ENCODE measurements at places on chromosomes 5 and 9. TPM values are rescaled to one million over a fixed set of nuclear protein-coding genes. Genes with fewer than 3 reads are reported as not detected.

PTGS1 gene
- total RNA-seq = 3.4 TPM

GLDC gene
- not detected for total RNA-seq

FOXI1 gene
- total RNA-seq = not detected

SELENOP gene
- 297 TPM for total RNA-seq

PRR7 gene
- 0.40 TPM for total RNA-seq

GPRIN1 gene
- 0.50 TPM for total RNA-seq

STPG3 gene
- 0.69 TPM for total RNA-seq

ZFP37 gene
- total RNA-seq = 0.82 TPM

PITX1 gene
- not detected for total RNA-seq

DNA sequence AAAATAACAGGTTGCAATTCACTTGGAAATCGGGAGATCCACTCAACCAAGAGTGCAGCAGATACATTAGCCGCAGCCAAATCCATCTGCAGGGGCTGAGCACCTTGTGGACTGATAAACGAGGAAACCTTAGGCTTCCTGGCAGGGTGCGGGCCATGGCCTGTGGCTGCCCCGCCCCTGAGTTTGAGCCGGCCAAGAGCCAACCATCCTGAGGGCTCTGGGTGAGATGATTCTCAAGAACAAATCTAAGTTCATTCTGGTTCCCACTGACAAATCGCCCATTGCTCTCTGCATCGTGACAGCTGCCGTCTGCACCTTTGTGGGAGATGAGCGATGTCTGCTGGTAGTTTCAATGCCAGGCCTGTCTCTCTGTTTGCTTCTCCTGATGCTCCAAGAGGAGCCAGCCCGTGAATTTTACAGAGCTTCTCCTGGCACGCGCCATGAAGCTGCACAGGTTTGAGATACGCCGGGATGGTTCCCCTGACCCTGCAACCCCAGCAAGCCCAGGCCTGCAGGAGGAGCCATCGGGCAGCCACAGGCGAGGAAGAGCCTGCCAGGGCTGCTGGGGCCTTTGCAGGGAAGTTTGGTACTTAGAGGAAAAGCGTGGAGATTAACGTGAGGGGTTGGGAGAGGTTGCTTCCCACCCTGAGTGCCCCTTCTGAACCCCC is 154.0 kb downstream of the OLFM1 start:
- DNase-seq = peak; percentile 9

DNA sequence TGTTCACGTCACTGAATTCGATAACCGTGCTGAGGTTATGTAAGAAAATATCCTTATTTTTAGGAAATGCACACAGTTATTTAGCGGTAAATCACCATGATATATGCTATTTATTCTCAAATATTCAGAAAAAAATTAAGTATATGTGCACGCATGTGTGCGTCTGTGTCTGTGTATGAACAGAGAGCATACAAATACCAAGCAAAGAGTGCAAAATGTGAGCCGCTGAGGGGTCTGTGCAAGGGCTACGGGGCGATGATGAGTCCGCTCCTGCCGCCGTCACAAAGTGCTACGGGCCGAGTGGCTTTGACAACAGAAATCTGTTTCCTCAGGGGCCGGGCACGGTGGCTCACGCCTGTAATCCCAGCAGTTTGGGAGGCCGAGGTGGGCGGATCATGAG is 6.9 kb upstream of the UCK1 start:
- no peak for DNase-seq

DNA sequence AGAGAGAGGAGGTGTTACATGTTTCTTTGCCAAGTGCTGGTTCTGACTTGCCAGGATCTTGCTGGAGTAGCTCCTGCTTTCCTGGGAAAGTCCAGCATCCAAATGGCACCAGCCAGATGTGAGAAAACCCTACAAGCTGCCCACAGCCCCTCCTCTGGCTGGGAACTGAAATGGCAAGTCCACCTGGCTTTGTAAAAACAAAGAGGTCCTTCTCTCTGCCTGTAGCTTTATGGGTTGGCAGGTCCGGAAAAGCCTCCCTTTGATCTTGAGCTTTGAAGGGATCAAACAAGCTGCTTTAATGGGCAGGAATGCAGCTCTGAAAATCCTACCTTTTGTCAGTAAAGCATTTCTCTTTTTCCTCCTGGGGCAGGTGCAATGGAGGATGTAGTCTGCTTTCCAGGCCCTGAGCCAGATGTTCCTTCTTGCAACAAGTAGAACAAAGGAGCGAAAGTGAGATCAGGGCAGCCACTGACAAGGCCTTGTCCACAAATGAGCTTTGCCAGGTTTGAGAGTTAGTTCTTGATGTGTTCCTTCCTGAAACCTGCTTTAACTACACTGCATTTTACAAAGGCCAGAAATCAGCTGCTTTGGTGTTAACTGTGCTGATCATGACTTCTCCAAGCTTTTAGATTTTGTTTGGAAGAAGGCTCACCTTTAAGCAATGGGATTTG is 456.7 kb downstream of the ZNF608 start:
- DNase-seq = no peak

DNA sequence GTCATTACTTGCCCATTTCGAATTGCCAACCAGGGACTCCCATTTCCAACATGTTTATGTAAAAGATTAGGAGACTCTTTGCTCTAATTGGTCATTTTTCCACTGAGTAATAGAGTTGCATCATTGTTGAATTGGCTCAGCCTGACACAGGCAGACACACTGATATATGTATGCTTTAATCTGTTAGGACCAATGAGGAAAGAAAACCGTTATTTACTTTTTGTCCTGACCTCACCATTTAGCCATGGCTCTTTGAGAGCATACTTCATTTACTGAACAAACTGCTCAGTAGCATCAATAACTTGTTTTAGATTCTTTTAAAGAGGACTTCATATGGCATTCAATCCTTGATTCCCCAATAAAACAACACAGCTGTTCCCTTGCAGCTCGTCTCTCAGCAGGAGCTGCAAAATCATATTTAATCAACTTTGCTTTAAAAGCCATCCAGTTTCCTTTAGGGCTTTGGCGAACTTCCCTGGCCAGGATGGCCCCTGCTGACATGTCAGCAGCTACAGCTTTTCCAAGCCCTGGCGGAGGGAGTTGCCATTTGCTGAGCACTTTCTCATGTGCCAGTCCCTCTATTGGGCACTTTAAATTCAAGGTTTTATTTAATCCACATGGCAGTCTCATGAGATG is 251.5 kb upstream of the TNC start:
- DNase-seq = peak; percentile 39

- DNase-seq = no peak
Observed at GRCh38 chr9:8963885-8964284, 1164.3 kb upstream of the DMAC1 start.

DNA sequence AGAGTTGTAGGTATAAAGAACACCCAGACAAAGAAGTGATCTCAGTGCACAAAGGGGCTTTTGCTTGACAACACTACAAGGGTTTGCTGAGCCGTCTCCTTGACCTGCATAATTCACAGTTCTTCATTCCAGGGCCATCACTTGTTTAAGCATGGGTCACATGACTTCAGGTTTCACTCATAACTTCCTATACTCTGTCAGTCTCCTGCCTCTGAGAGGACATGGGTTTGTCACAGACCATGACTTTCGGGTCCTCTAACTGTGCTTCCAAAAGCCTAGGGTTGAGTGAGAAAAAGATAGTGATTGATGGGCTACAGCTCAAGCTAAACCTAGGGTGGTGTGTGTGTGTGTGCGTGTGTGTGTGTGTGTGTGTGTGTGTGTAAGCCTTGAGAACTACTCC is 166.4 kb downstream of the CDH6 start:
- DNase-seq = no peak

DNA sequence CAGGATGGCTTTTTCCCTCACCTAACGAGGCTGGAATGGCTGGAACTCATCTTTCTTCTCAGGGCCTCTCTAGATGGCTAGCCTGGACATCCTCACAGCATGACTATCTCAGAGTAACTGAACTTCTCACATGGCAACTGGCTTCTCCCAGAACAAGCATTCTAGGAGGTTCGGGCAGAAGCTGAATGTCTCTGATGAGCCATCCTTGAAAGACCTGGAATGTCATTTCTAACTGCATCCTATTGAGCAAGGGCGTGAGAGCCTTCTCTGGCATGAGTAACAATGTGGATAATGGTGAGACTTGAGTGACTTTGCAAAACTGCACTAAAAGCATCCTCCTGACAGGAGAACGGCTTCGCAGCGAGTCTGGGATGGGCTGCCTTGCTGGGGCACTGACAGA is 487.7 kb downstream of the MAT2B start:
- no peak for DNase-seq

GRCh38 chr9:135216791-135217441 is 129.4 kb downstream of the OLFM1 start:
- peak; percentile 25 for DNase-seq

GRCh38 chr5:127785098-127785927 is 82.1 kb downstream of the CCDC192 start:
- no peak for DNase-seq

GRCh38 chr9:113651896-113652295 is 188.4 kb downstream of the RGS3 start:
- no peak for DNase-seq

DNA sequence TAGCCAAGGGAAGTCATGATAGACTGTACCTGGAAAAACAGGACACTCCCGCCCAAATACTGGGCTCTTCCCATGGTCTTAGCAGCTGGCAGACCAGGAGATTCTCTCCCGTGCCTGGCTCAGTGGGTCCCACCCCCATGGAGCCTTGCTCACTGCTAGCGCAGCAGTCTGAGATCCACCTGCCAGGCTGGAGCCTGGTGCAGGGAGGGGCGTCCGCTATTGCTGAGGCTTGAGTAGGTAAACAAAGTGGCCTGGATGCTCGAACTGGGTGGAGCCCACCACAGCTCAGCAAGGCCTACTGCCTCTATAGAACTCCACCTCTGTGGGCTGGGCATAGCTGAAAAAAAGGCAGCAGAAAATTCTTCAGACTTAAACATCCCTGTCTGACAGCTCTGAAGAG is 10.1 kb upstream of the THG1L start:
- DNase-seq = no peak

- DNase-seq = no peak
Observed at GRCh38 chr5:151451626-151452520, 4.5 kb downstream of the SLC36A1 start.

- DNase-seq = no peak
Observed at GRCh38 chr9:114745108-114745848, 60.6 kb downstream of the TNFSF15 start.

DNA sequence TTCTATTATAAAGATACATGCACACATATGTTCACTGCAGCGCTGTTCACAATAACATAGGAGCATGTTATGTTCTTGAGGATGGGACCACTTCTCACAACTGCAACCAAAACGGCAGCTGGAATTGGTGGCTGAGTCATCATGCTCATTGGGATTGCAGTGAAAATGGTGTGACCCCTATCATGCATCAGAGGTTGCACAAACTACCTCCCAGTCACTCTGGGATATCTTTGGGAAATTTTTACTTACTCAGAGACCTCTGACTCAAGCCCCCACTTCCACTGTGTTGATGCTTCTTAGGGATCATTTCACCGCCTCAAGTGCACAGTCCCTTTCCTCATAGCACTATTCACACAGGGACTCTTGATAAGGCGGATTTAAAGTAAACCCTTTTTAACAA is 474.1 kb downstream of the BNC2 start:
- DNase-seq = no peak

GRCh38 chr5:173175523-173175922 is 31.2 kb downstream of the BNIP1 start:
- DNase-seq = no peak

- DNase-seq = no peak
Observed at GRCh38 chr5:141485321-141486055, 658 bp downstream of the PCDHGC4 start.

DNA sequence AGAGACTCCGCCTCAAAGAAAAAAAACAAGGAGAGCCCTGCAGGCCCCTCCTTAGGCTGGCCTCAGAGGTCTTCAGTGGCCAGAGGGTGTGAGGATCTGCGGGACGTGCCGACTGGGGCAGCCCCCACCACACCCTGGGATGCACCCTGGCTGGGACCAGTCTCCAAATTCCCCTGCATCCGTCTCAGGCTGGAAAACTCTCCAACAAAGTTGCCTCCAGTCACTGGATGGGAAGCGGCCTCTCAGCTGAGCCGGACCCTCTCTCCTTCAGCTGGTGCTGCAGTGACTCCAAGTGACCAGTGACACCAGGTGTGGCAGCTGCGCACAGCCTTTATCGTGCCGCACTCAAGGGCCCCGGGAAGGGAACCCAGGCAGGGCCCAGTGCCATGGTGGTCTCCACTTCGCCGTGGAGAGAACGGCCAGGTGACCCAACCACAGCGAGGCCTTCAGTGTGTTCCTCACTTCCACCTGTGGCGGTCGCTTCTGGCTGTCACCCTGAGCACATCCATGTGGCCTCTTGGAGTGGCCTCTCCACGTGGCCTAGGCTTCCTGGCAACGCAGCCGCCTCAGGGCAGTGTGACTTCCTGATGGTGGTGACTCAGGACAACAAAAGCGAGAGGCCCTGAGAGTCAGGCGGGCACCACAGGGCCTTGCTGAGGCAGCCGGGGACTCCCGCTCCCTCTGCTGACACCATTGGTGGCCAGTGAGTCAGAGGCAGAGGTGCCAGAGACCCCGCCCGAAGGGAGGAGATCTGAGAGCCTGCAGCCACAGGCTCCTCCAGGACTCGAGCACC is 19.3 kb upstream of the CAMSAP1 start:
- DNase-seq = peak; percentile 47

GRCh38 chr5:123664961-123665360 is 153.0 kb downstream of the CSNK1G3 start:
- no peak for DNase-seq

- no peak for DNase-seq
Observed at GRCh38 chr9:129487658-129488483, 133.0 kb downstream of the C9orf50 start.

DNA sequence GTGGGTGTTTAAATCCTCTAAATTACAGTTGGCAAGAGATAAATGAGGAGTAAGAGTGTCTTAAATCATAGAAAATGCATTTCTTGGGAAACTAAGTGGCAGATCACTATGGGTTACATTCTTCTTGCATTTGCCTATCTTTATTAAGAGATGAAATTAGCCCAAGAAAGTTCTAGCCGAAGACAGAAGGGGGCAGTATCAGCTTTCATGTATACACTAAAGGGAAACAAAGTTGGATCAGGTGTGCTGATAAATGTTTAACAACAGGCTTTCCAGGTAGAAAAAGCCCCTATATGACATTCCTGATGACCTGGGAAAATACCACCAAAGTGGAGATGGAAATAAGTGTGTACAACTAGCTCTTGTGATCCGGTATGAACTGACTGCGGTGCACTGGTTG is 81.9 kb upstream of the TLR4 start:
- DNase-seq = no peak

DNA sequence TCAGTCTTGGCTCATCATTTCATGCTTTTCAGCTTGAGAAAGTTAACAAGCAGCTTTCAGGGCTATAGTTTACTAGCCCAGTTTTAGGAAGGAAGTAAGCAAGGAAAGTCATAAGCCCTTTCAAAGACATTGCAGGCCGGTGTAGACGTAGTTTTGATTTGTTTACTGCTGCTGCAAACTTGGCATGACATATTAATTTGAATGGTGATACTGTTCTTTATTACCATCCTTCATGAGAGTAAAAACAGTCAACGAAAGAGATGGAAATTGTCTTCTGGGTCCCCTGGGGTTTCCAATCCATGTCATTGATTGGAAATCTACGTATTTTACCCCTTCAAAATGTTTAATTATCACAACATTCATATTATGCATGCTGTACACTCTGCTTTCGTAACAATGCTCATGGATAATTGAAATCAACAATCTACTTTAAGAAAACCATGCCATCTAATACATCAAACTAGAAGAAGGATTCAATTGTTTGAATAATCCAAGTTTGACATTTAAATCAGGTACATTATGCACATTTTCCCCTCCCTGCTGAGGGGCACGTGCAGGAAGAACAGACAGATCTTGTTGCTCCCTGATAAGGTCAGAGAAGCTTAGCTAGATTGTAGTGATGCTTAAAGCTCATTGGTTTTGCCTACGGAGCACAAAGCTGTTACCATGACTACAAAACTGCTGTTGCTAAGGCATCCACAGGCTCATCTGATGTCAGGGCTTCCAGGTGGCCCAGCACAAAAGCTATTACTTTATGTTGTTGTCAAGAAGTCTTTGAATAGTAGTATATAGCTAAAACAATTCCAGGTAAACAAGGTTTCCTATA is 139.9 kb upstream of the PRLR start:
- DNase-seq = no peak
